ENCODE measurements at places on chromosomes 6 and 20.

DNA sequence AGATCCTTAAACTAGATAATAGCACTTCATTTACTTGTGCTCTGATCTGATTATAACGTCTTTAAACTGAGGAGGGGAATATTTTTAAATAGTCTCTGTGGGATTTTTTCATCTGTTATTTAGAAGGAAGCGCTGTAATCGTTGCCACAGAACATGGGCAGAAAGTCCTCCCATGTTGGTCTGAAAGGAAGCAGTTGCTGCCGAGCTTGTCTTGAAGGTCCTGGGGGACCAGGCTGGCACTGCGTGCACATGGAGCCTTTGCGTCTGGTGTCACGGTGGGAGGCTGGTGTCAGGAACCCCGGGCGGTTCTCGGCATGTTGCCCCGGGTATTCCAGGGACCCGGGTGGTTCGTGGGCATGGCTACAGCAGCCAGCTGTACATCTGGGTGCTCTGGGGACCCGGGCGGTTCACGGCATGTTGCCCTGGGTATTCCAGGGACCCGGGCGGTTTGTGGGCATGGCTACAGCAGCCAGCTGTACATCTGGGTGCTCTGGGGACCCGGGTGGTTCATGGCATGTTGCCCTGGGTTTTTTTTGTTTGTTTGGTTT is 11.5 kb downstream of the TPD52L2 start:
- no peak for DNase-seq

GRCh38 chr6:131255434-131255833 is 120.2 kb downstream of the AKAP7 start:
- no peak for DNase-seq

DNA sequence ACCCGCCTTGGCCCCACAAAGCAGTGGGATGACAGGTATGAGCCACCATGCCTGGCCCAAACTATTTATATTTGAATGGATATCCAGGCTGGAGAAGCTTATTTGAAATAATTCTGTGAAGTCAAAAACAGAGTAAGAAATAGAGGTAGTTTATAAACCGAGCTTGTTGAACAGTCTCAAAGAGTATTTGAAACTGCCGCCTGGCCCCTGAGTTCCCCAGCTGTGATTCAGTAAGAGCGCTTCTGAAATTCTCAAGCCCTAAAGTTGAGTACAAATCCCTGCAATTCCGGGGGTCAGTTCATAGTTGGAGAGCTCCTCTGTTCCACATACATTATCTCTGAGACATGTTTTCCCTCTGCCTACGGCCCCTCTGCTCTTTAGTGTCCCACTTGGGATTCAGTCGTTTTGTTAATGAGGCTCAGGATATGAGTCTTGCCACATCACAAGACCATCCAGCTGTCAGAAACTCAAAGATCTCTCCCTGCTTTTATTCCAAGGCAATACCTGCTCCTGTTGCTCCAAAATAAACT is 127.8 kb downstream of the SOD2 start:
- no peak for DNase-seq

GRCh38 chr20:45725134-45725533 is 3.0 kb downstream of the SPINT4 start:
- DNase-seq: no peak

- DNase-seq: no peak
Measured at GRCh38 chr6:82915666-82916065, 150.0 kb downstream of the UBE3D start.

GRCh38 chr6:157641837-157642236 is 181.2 kb upstream of the SNX9 start:
- DNase-seq: no peak

All from activated T-cell treated with anti-CD3 and anti-CD28 coated beads, Interleukin-2, amount 50 U/mL, for 24 hours (primary cell).